Stimulated activated naive B cell treated with anti-CD40 and anti-IgM and Interleukin-4, amounts not matched to agents 10 μg/mL and 1 μg/mL and 100 μg/mL, for 72 hours (primary cell): ENCODE measurements at places on chromosomes 12 and 14.

DNA sequence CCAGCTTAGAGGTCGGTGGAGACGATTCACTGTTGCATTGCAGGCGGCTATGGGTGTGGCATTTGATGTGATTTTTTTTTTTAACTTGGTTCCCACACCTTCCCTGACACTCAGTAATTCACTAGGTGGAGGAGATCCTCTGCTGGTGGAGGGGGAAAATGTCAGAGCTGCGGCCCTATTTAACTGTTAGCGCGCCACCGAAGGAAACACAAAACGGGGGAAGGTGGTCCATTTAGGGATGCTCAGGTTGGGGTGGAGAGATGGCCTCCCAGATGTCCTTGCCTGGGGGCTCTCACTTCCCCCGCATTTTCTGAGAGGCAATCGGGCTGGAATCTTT lies 4.3 kb upstream of the HOXC12 start:
- no peak for DNase-seq

GRCh38 chr14:99574099-99574880 lies 29.7 kb downstream of the CCDC85C start:
- no peak for DNase-seq

DNA sequence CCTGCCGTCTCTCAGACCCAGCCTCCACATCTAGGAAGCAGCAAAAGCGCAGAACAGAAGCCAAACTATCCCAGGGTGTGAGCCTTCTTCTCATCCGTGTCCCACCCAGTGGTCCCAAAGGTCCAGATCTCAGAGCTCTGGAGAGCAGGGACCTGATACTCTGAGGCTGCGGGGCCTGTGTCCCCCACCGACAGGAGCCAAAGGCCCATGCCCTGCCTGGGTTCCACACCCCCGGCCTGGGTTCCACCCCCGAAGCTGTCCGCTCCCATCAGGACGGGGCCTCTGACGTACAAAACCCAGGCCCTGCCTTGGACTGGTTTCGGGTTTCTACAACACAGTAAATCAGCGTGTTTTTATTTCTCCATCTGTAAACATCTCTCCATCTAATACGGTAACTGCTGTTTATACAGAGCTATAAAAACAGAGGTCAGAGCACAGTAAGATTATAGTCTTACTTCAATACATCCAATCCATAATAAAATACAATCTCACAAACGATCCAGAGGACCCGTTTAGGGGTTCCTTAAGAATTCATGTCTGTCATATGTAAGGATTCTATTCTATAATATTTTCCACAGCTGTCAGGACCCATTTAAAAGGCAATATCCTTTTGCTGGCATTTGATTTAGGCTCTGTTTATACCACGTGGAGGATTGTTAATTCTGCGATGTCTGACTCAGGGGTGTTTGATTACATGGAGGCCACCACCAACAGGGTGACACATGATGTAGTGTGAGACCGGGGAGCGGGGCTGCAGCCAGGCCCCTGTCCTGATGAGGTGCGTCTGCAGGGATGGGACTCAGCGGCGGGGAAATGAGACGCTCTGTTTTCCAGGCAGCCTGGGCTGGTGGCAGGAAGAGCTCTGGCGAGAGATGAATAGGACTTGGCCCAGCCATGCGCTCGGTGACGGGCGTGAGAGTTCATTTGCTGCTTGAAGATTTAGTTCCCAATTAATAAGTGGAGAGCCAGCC lies 110.3 kb downstream of the DICER1 start:
- no peak for DNase-seq

GRCh38 chr12:32490801-32491200 lies 91.4 kb downstream of the FGD4 start:
- DNase-seq, result no peak

GRCh38 chr12:13091832-13092231 lies 11.6 kb downstream of the GSG1 start:
- DNase-seq, result no peak

GRCh38 chr12:15323480-15323879 lies 1.2 kb downstream of the PTPRO start:
- no peak for DNase-seq

GRCh38 chr14:24427537-24428508 lies 1.6 kb downstream of the CBLN3 start:
- DNase-seq, result no peak

GRCh38 chr12:116071555-116072230 lies 205.8 kb downstream of the MED13L start:
- DNase-seq, result no peak

- no peak for DNase-seq
Observed at GRCh38 chr12:109098183-109098604, 797 bp downstream of the UNG start.

DNA sequence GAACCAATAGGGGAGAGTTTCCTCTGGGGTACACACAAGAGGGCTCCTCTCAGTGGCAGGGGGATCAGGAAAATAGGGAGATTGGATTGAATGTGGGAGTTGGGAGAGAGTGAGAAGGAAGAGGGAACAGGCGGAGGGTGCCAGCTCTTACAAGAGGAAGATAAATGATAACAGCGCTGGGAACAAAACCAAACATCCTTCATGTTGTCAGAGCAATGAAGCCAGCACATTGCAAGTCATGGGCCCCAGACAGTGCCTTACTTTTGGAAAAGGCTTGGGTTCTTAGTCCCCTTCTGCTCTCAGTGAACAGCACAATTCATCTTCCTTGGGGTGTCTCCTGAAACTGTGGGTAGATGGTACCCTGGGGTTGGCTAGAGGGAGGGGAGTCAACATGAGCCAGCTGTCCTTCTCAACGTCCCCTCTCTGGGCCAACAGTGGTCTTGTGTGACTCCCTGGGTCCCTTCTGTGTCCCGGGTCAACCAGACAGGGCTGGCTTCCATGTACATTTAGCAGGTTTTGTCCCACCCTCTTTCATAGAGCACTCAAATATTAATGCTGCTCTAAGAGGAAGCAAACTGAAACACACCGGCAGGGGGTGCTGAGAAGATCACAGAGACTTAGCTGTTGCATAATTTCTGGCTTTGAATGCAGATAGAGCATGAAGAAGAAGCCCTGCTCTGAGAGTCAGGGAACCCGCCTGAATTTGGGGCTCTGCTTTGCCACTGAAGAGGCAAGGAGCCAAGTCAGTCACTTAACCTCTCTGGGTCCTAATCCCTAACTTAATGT lies 138.5 kb downstream of the ESRRB start:
- DNase-seq, result no peak

DNA sequence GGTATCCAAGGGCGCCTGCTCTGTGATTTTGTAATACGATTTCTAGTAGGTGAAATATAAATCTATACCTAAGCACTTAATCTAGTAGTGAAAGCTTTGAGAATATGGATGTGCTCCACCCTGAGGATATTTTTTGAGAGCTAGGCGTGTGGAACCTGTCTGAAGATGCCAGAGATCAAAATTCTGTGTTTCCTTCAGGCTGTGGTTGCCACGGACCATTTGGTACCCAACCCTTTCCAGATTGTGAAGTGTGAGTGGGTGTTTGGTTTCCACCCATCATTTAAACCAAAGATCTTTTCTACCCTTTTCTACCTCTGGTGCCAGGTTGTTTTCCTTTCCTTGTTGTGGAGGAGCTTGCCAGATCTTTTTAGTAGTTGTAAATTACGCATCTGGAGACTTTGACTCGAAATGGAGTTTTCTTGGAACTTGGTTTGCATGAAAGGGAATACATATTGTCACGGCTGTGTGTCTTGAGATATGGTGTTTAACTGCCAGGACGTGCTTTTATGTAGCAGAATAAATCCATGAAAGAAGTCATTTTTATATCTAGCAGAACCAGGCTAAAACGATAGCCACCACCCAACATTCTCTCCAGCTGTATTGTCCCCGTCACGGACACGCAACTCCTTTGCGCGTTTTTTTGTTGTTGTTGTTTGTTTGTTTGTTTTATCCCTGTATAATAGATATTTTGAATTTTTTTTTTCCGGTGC lies 2.2 kb downstream of the LRFN5 start:
- DNase-seq, result no peak

DNA sequence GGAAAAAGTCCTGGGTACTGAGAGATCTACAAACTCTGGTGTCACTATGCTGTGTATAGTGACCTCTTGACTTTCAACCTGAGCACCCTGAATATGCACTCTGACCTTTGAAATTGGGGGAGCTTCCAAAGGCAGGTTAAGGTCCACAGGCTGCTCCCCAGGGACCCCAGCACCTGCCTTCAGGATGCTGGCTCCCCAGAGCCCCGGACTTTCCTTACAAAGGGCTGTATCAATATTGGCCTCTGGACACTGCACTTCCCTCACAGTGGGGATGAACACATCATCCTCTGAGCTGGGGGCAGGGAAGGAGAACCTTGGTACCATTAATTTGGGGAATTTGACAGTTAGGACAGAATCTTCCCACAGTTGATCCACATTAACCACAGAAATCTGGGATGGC lies 14.3 kb downstream of the PLD4 start:
- no peak for DNase-seq

- peak; percentile 23 for DNase-seq
Observed at GRCh38 chr12:108734200-108734906, 3.0 kb upstream of the CORO1C start.

DNA sequence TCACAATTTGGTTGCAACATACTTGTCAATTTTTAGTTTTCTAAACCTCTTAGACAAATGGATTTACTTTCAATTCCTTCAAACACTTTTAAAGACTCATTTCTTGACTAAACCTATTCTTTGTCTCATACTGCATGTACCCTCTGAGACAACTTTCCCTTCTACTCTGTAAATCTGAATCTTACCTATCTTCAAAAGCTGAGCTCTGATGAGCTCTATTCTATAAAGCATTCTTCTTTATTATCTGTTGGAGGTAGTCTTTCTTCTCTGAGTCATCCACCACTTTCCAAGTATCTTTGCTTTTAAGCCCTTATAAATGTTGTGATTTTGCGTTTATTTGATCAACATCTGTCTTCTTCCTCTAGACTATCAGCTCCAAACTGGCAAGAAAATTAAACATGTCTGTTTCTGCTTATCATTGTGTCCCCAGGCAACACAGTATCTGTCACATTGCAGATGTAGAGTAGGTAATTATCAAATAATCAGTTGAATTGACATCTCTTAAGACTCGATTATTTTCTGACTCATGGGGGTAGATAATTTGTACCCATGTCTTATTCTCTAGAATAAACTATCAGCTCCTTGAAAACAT lies 265.6 kb upstream of the FAR2 start:
- DNase-seq, result no peak

DNA sequence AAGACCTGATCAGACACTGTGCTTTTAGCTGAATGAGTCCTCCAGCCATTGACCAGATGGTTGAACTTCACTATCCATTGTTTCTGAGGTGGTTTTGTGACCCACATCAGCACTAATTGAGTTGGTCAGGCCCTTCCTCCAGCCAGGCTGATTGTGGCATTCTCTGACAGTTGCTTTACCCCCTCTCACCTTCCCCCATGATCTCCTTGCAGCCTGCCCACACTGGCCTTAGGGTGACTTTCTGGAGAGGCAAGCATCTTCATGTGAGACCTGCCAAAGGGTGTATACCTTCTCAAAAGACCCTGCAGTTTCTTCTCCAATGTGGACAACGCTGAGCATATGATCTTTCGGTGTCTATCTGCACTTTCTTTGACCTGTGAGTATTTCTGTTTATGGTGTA lies 83.9 kb downstream of the GPATCH2L start:
- no peak for DNase-seq

- DNase-seq, result no peak
Observed at GRCh38 chr12:62130834-62131552, 129.2 kb upstream of the USP15 start.

DNA sequence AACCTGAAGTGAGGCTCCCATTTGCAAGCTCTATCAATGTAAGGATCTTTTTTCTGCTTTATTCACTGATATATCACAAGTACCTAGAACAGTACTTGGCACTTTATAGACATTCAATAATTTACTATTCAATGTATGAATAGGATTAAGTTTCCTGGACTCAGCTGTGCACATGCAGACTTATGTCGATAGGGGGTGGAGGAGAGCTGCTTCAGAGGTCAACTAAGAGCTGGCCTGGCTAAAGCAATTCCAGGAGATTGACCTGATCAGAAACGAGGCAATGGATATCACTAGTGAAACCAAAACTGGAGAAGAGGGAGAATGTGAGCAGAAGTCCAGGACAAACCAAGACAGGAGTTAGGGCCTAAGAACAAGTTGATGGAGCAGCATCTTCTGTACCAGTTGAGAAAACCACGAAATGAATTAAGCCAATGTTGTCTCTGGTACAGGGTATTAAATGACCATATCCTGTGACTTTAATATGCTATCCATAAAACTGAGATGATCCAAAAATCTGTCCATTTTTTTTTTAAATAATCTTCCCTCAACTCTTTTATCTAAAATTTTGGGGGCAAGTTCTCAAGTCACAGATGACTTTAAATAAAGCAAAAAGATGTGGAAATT lies 169.2 kb downstream of the PIK3C2G start:
- DNase-seq, result no peak

DNA sequence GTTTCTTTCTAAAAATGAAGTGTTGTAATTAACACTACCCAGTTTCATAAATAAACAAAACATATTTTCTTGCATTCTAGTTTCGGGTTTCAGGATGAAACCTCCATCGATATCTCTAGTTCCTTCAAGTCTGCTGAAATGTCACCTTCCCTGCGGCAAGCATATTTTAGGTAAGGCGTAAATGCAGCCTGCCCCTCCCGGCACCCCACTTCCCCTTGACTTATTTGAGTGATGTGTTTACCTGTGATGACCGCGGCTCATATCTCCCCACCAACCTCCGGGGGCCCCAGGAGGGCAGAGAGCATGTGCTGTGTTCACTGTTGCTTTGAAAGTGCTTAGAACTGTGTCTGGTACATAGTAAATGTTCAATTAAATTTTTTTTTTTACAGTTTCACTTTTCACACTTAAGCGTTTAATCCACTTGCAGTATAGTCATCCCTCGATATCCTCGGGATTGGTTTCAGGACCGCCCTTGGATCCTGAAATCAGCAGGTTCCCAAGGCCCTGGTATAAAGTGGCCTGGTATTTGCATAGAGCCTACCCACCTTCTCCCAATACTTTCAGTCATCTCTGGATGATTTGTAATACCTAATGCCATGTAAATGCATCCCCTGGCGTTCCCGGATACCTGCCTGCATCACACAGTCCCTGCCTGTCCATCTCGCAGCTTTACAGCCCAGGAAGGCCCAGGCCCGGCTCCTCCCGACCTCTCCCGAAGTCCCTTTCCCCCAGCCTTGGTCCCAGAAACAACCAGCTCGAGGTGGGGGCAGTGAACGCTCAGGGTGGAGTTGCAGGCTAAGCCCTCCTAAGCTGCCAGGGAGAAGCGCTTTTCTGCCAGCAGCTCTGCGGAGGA lies 40.2 kb upstream of the FBRSL1 start:
- peak; percentile 49 for DNase-seq

GRCh38 chr12:104825408-104825807 lies 132.7 kb downstream of the SLC41A2 start:
- no peak for DNase-seq

DNA sequence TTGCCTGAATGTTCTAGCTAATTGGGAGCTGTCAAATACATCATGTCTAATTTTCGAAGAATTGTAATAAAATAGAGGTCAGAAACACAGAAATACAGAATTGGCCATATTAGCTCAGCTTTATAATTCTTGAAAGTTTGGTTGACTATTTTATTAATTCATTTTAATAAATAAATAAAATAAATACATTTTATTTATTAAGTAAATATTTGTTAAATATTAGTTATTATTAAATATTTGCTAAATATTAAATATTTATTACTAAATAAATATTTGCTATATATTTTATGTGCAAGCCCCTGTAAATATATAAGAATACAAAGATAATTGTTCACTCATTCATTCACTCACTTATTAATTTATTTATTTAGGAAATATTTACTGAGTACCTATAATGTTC lies 231.3 kb downstream of the SSPN start:
- DNase-seq, result no peak
